ENCODE measurements at places on chromosomes 4 and X.
A peak's percentile ranks its signal among the peaks of the same experiment; 100 is the strongest.

DNA sequence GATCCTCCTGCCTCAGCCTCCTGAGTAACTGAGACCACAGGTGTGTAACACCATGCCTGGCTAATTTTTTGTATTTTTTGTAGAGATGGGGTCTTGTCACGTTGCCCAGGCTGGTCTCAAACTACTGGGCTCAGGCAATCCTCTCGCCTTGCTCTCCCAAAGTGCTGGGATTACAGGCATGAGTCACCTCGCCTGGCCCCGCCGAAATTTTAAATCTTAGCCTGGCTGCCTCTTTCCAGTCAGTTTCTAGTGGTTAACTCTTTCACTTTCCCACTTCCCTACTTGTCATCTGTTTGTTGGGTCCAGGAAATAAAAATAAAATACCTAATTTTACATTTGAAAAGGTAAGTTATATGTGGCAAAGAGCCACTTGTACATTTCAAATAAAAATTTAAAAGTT is 62.4 kb downstream of the TMEM165 start:
- no peak for DNase-seq

DNA sequence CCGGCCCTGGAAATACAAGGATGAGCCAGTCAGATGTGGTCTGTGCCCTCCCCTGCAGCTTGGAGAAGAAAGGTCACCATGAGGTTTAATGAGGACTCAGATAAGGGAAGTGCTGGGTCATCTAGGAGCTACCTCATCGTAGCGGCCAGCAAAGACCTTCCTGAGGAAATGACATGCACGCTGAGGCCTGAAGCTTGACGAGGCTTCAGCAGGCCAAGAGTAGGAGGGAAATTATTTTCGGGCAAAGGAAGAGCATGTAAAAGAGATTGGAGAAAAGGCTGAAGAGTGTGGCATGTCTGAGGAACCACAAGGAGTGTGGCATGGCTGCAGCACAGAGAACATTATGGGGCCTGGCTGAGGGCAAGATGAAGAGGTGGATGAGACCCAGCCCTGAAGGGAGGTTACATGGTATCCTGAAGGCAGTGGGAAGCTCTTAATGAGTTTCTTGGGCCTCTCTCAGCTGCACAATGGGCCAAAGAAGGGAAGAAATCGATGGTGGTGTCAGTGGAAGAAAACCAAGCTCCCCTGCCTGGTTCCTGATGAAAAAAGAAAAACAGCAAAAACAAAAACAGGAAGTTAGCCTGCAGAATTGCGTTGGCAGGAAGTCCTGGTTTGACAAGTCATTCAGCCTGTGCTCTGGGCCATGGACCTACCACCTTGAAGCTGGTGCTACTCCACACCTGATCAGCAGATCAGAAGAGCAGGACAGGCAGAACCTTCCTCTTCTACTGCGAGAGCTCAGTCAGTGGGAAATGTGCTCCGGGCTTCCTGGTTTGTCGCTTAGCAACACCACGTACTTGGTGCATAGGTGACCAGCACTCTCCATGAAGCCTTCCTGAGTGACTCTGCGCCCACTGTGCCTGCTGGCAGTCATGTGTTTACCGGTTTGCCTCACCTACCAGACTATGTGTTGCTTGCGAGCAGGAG is 134.5 kb upstream of the KLF3 start:
- no peak for DNase-seq

DNA sequence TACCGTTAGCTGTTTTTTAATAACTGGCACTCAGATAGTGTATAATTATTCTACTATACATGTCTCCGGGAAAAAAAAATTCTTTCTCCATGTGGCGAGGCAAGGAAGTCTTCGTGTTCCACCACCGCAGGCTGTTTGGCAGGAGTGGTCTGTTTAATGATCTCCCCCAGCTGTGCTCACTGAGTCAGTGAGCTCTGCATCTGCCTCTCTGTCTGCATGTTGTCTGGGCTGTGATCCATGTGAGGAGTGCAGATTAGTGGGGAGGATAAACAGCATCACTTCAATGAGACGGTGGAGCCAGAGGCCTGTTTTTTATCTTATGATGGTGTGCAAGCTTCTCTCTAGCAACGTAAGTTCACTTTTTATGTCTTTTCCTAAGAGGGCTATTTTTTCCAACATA is 69.8 kb downstream of the RPS3A start:
- DNase-seq: peak; percentile 29

GRCh38 chr4:90215286-90215685 is 88.1 kb downstream of the CCSER1 start:
- DNase-seq: no peak

- peak; percentile 18 for DNase-seq
Measured at GRCh38 chrX:132217203-132218073, 1.8 kb downstream of the RAP2C start.

DNA sequence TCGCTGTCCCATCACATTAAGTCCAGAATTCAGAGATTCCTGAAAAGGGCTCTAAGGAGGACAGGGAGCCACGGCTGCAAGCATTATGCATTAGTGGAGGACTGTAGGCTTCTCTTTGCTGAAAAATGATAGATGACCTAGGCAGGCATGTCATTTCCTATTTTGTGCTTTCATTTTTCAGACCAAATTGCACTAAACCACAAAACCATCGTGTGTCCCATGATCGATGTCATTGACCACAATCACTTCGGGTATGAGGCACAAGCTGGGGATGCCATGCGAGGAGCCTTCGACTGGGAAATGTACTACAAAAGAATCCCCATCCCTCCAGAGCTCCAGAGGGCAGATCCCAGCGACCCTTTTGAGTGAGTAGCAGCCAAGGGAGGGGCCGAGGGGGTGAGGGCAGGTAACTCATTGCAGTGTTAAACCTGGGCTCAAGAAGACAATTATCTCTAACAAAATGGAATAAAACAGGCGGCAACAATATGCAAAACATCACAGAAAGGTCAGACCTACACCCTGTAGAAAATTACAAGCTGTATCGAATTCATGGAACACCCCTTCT is 355.2 kb upstream of the GALNT7 start:
- DNase-seq: no peak

GRCh38 chr4:15906020-15906443 is 32.5 kb downstream of the FGFBP1 start:
- DNase-seq: no peak

All from D721Med (cell line).